ENCODE measurements at places on chromosomes 1 and 21. TPM values are rescaled to one million over a fixed set of nuclear protein-coding genes. Genes with fewer than 3 reads are reported as not detected.

DNA sequence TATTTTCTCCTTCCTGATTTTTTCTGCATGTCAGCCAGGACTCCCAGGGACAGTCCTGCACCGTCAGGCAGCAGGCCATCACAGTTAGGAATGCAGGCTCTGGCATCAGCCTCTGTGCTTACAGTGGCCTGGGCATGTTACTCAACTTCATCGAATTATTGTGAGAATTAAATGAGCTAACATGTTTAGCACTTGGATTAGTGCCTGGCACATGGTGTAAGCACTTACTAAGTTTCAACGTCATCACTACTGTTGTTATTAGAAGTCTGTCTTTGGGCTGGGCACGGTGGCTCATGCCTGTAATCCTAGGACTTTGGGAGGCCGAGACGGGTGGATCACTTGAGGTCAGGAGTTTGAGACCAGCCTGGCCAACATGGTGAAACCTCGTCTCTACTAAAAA is 45.1 kb downstream of the SCCPDH start:
- DNase-seq, result no peak

GRCh38 chr1:40599926-40600325 is 65.6 kb downstream of the RIMS3 start:
- DNase-seq, result no peak

DNA sequence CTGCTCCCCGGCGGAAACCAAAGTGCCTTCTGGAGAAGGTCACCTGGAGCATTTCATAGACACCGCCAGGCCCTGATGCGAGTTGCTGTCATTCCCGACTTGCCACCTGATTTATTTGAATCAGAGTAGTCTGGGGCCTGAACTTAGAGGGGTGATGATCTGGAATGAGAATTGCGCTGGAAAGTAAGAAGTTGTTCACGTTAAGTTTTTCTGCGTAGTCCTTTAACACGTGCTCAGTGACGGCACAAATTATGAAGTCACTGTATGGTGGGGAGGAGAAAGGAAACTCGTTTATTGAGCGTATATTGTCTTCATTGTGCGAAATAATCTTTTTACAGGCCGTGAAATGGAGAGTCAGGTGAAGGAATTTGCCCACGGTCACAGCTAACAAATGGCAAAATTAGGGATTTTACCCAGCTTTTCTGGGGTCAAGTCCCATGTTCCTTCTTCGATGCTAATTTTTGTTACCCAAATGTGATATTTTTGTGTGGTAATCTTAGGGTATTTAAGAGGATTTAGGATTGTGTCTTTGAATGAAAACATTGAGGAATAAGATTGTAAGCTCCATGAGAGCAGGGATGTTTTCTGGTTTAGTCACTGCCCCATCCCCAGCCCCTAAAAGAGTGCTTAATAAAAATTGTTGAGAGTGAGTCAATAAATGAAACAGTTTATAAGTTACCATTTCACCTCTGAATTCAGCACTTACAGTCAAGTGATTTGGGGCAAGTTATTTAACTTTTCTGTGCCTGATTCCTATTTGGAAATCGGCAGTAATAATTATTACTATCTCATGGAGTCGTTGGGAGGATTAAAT is 46.4 kb upstream of the NBL1 start:
- no peak for DNase-seq

GRCh38 chr21:42522771-42523170 is 9.1 kb downstream of the SLC37A1 start:
- DNase-seq, result no peak

- DNase-seq, result no peak
Observed at GRCh38 chr1:171742577-171742922, 685 bp upstream of the VAMP4 start.

GRCh38 chr1:55322842-55323241 is 107.7 kb upstream of the USP24 start:
- DNase-seq, result no peak

- no peak for DNase-seq
Observed at GRCh38 chr1:41681331-41682098, 197.0 kb upstream of the EDN2 start.

- DNase-seq, result no peak
Observed at GRCh38 chr1:160103658-160104408, 5.4 kb upstream of the IGSF8 start.

- no peak for DNase-seq
Observed at GRCh38 chr1:219085082-219085481, 88.6 kb upstream of the LYPLAL1 start.

MAP7D1 gene
- 5.6 TPM for polyA plus RNA-seq

SYCP1 gene
- not detected for polyA plus RNA-seq

LCK gene
- 1.3 TPM for polyA plus RNA-seq

CD1E gene
- 0.09 TPM for polyA plus RNA-seq

F3 gene
- polyA plus RNA-seq, result 1.1 TPM

LY9 gene
- 0.21 TPM for polyA plus RNA-seq

RYR2 gene
- 0.12 TPM for polyA plus RNA-seq

TRIM45 gene
- polyA plus RNA-seq, result 0.44 TPM

MPZ gene
- 7.4 TPM for polyA plus RNA-seq

BARHL2 gene
- polyA plus RNA-seq, result not detected

All from liver (tissue), 10 donors.